ENCODE measurements at places on chromosomes 2 and 18.

DNA sequence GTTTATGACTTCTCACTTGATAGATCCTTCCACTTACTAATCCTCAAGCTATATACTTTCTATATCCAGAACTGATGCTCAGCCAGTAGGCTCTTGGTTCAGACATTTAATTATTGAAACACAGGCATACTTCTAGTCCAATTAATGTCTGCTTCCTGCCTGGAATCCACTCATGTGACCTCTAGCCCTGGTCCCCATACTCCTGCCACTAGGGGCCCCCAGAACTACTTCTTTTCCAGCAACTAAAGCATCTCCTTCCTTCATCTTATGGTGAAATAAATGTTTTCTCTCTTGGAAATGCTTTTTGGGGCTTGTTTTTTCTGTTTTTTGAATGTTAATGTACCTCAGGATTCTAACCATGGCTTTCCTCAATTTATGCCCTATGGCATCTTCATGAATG is 527.6 kb downstream of the SATB2 start:
- DNase-seq = no peak

DNA sequence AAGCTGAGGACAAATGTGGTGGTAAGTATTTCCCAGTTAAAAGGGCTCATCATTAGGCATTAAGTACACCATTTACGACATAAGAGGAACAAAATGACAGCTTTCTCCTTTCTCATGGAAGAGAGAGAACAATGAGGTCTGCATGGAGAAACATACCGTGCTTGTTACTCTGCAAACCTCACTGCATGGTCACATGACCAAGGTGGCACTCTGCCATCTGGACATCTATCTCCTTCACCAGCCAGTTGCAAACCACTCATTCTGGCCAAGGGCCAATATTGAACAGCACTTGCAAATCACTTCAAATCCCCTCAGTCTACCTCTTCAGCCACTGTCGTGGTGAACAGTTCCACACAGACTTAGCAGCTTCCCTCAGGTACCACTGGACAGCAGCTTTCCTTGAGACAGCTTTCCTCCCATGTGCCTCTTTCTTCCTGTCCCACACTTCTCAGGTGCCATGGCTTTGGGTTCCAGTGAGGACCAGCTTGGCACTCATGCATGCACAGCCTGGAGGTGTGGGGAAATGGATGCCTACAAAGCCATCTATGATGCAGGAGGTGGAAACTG is 29.5 kb upstream of the DPP4 start:
- DNase-seq = no peak

DNA sequence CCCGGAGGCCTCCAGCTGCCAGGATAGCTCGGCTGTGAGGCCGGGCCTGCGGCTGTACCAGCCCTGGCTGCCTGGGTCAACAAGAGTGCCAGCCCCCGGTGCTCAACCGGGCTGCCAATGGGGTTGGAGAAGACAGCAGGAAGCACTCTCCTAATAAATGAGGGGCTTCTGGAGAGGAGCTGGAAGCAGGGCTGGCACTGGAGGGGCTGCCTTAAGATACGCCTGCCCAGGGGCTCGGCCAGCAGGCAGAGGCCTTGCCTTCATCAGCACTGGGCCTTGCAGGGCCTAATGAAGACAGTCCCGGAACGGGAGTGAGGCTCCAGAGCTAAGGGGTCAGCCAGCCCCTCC is 73.6 kb downstream of the TEX51 start:
- DNase-seq = no peak

DNA sequence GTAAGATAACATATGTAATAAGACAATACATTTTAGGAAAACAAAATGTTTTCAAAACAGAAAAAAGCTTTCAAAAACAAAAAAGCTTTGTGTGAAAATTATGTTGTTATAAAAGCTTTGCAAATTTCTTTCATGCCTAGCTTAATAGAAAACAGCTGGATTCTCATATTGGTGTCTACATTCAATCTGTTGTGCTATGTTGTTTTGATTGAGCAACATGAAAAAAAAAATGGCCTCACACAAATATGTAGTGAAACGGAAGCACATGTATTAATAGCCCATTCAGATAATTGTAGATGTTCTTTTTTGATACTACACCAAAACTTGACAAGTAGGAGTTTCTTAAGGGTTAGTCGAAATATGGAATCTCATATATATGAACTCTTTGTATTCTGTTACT is 197.5 kb downstream of the ZEB2 start:
- no peak for DNase-seq

- no peak for DNase-seq
Measured at GRCh38 chr2:181305301-181306123, 151.7 kb upstream of the ITGA4 start.

GRCh38 chr2:173358616-173359015 is 3.9 kb downstream of the CDCA7 start:
- DNase-seq = no peak

- no peak for DNase-seq
Measured at GRCh38 chr2:201735486-201735885, 37.0 kb upstream of the MPP4 start.

DNA sequence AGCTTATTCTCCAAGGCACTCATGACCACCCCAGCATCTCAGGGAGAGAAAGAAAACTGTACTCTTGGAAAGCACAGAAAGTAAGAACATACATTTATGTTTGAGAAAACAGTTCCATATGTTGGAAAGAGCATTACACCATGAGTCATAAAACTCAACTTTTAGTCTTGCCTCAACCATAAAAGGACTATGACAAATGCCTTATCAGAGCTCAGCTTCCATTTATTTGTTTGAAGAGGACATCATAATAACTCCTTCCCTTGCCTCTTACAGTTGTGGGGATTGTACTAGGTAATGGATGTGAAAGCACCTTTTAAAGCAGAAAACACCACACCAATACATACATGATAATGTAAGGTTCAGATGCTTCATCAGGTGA is 370.8 kb downstream of the LNPK start:
- no peak for DNase-seq

DNA sequence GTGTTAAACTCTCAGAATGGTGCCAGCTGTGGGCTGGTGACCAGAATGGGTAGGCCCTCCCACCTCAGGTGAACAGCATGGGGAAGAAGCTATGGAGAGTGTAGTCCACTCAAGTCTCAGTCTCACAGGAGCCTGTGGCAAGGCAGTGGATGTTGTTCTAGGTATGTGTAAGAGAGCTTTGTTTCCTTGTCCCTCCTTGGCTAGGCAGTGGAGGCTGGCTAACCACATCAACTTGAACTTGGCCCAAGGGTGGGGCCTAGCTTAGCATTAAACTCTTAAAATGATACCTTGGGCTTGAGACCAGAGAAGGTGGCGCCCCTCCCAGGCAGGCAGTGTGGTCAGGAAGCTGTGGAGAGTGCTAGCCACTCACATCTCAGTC is 53.2 kb upstream of the SLC4A10 start:
- DNase-seq = no peak

DNA sequence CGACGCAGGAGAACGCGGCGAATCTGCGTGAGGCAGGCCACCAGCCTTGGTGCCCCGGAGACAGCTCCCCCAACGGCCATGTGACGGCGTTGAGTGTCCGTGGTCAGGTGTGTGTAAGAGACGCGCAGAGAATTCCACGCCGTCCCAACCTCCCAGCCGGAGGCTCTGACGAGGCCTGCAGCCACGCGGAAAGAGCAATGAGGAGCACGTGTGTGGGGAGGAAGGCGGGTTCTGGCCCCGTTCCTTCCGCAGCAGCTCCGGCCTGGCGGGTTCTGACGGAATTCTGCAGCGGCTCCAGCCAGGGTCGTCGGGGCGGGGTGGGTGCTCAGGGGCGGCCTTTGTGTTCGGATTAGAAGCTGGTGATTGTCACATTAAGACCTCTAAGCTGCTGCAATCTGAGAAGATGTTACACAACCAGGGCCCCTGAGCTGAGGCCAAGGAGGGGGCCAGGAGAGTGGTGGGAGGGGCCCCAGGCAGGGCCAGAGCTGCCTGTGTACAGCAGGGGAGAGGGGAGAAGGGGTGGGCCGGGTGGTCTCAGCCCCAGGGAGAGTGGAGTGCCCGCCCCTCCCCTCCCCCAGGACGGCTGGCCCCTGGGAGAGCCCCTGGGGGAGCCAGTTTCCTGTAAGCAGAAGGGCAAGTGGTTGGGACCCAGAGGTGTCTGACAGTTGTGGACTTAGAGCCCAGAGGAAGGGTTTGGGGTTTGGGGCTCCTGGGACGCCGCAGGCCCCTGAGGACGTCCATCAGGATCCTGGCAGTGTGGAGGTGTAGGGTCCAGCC is 5.1 kb upstream of the GAL3ST2 start:
- DNase-seq = no peak

DNA sequence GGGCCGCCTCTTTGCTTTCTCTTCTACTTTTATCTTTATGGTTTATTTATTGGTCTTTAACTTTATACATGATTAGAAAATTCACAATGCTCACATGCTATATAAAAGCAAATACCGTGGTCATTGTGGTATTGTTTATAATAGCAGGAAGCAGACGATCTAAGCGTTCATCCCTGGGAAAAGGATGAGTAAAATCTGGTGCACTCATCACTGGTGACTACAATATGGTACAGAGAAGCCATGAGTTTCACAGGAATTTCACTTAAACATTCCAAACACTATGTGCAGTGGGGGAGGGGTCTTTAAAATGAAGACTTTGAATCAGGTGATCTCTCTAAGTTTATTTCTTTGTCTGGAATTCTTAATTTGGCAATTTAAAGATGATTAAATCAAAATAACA is 97.9 kb downstream of the SCN3A start:
- DNase-seq = no peak

- no peak for DNase-seq
Measured at GRCh38 chr18:56001576-56001975, 413.6 kb upstream of the TCF4 start.

GRCh38 chr2:23467618-23468017 is 82.6 kb downstream of the KLHL29 start:
- no peak for DNase-seq
